ENCODE measurements at places on chromosomes 12 and 14. TPM values are rescaled to one million over a fixed set of nuclear protein-coding genes. Genes with fewer than 3 reads are reported as not detected.
A peak's percentile ranks its signal among the peaks of the same experiment; 100 is the strongest.

GRCh38 chr14:34334329-34334728 lies 127.7 kb downstream of the SPTSSA start:
- no peak overlapping the region for H3K27ac ChIP-seq
- no peaks in the 10 kb centered on the region for H3K4me1 ChIP-seq
- no peaks in the 10 kb centered on the region for H3K36me3 ChIP-seq
- no peak overlapping the region for H3K4me3 ChIP-seq
- H3K27me3 ChIP-seq: no peaks in the 10 kb centered on the region
- no peak for DNase-seq

The HCAR1 gene
- 0.31 TPM for total RNA-seq

DNA sequence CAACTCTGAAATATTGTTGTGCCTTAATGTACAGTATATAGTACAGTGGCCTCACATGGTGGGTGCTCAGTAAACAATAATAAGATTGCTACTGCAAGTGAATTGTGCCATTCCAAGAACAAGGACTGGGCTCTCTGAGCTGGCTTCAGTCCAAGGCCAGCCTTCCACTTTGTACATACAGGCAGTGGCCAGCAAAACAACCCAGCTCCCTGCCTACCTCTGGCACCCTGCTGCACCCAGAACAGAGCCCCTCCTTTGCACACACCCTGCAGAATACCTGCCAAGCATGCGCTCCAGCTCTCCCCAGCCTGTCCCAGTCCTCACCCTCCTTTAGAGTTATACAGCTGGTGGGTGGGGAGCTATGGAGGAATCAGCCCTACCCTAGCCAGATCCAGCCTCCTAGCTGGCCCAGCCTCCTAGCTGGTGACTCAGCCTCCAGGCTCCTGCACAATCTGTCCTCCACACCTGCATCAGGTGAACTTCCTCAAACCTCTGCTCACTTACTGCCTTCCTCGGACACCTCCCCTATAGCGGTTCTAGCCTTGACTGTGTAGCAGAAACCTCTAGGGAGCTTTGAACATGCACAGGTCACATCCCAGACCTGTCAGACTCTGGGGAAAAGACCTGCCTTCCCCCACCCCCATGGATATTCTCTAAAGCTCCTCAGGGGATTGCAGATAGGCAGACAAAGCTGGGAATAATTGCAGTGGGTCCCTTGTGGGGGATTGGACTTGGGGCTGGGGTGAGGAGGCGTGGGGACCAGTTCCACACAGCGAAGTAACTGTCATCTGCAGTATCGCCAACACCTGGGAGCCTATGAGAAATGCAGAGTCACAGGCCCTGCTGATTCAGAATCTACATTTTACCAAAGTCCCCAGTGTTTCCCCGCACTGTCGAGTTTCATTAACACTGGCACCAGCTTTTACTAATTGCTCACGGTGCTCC lies 17.9 kb downstream of the ZDHHC22 start:
- no peak overlapping the region for H3K4me3 ChIP-seq
- no peaks in the 10 kb centered on the region for H3K36me3 ChIP-seq
- DNase-seq: no peak
- no peaks in the 10 kb centered on the region for H3K27me3 ChIP-seq

The KRT83 gene
- total RNA-seq: 0.28 TPM

The CFAP73 gene
- 0.10 TPM for total RNA-seq

GRCh38 chr12:8816448-8817050 lies 5.9 kb upstream of the A2ML1 start:
- DNase-seq: no peak
- H3K4me3 ChIP-seq: no peak overlapping the region

DNA sequence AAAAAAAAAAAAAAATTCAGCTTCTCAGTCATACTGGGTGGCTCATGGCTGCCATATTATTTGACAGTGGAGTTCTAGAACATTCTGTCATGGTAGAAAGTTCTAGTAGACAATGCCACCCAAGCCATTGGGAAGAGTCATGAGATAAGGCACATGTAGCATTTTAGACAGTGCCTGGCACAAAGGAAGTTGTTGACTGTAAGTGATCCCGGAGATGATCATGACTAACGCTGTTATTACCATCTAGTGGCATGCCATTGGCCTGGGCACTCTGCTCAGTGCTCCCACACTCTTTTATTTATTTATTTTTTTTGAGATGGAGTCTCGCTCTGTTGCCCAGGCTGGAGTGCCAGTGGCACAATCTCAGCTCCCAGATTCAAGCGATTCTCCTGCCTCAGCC lies 80.4 kb downstream of the FOXN4 start:
- H3K4me3 ChIP-seq: no peak overlapping the region
- no peaks in the 10 kb centered on the region for H3K36me3 ChIP-seq
- no peak for DNase-seq

DNA sequence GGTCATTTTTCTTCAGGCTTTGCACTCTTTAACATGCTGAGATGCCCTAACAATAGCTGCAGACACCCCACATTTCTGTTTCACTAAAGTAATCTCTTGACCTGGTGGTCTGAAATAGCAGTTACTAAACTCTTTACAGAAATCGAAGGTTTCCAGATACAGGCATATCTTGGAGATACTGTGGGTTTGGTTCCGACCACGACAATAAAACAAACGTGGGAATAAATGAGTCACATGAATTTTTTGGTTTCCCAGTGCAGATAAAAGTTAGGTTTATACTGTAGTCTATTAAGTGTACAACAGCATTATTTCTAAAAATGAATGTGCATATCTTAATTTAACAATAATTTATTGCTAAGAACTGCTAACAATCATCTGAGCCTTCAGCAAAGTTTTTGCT lies 208.7 kb downstream of the EGLN3 start:
- H3K27me3 ChIP-seq: no peaks in the 10 kb centered on the region
- no peaks in the 10 kb centered on the region for H3K4me1 ChIP-seq
- no peaks in the 10 kb centered on the region for H3K36me3 ChIP-seq
- DNase-seq: no peak

GRCh38 chr12:52446367-52447045 lies 5.4 kb downstream of the KRT6B start:
- H3K4me3 ChIP-seq: no peak overlapping the region
- peaks cover 3% of the 10 kb centered on the region for H3K27me3 ChIP-seq
- H3K27ac ChIP-seq: no peak overlapping the region
- DNase-seq: no peak

The MTERF2 gene
- total RNA-seq: 10.9 TPM

- H3K4me1 ChIP-seq: no peaks in the 10 kb centered on the region
- no peak for DNase-seq
- H3K4me3 ChIP-seq: no peak overlapping the region
- no peaks in the 10 kb centered on the region for H3K36me3 ChIP-seq
These were observed 87.6 kb downstream of the EML1 start for GRCh38 chr14:99880651-99881420.

DNA sequence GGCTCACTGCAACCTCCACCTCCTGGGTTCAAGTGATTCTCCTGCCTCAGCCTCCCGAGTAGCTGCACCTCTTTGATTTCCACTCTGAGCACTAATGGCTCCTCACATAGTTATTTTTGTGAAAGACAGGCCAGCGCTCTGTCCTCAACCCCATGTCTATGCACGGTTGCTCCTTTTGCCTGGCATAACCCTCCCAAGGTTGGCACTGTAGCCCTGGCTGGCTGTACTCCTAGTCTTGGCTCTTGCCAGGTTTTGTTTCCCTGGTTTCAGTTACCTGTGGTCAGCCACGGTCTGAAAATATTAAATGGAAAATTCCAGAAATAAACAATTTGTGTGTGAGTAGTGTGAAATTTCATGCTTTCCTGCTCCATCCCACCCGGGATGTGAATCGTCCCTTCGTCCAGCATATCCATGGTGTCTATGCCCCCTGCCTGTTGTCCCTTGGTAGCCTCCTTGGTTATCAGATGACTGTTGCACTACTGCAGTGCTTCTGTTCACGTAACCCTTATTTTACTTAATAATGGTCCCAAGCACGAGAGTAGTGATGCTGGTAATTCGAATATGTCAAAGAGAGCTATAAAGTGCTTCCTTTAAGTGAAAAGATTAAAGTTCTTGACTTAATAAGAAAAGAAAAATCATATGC lies 12.3 kb upstream of the DCD start:
- no peaks in the 10 kb centered on the region for H3K36me3 ChIP-seq
- H3K27me3 ChIP-seq: peaks cover 9% of the 10 kb centered on the region
- no peak overlapping the region for H3K4me3 ChIP-seq

The PAN2 gene
- total RNA-seq: 71.9 TPM

DNA sequence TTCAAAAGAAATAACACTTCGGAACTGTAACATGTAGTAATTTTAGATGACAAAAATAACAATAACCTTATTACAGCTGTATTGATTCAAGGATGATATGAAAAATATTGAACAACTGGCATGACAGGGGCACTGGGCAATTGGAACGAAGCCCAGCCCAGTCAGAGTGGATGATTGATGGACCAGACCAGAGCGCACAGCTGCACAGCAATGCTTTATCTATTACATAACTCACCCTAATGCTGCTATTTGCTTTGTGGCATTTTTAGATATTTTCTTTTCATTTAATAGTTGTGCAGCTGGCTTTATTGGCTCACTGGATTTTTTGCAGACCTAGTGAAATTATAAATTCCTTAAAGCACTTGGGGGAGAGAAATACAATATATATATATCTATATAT lies 26.9 kb upstream of the FERMT2 start:
- DNase-seq: no peak
- H3K36me3 ChIP-seq: no peaks in the 10 kb centered on the region
- H3K4me3 ChIP-seq: no peak overlapping the region
- H3K27ac ChIP-seq: no peak overlapping the region
- H3K4me1 ChIP-seq: no peaks in the 10 kb centered on the region

- no peaks in the 10 kb centered on the region for H3K36me3 ChIP-seq
- DNase-seq: no peak
- H3K4me3 ChIP-seq: no peak overlapping the region
- no peak overlapping the region for H3K27ac ChIP-seq
- no peaks in the 10 kb centered on the region for H3K27me3 ChIP-seq
These were observed 96.6 kb downstream of the WNK1 start for GRCh38 chr12:848882-849527.

The STAT6 gene
- 52.3 TPM for total RNA-seq

- DNase-seq: no peak
- peak overlapping the region; percentile 79 for H3K27ac ChIP-seq
- H3K36me3 ChIP-seq: no peaks in the 10 kb centered on the region
- peaks cover 8% of the 10 kb centered on the region for H3K4me1 ChIP-seq
These were observed 24.5 kb upstream of the SPTLC2 start for GRCh38 chr14:77640756-77641533.

The SLC10A1 gene
- not detected for total RNA-seq

The EXOC3L4 gene
- total RNA-seq: 2.6 TPM

DNA sequence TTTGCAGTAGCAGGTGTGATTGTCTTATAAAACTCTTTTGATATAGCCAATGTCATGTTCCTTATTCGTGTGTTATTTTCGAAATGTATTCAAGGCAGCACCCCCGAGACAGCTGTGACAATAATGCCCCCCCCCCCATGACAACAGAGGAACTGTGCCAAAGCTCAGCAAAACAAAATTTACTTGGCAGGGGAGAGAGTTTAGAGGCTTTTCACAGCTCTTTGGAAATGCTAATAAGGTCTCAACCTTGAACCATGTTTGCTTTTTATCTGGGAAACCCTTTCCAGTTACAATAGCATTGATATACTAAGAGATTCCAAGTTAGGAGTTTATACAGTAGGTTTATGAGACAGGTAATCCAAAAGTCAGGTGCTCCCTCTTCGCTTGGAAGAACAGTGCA lies 56.4 kb upstream of the USP44 start:
- H3K36me3 ChIP-seq: no peaks in the 10 kb centered on the region
- H3K27me3 ChIP-seq: 0 out of 2 replicates have a peak, but pooled peaks cover 2% of the 10 kb centered on the region
- DNase-seq: no peak

The PLBD1 gene
- 37.8 TPM for total RNA-seq

The CLEC4A gene
- 0.33 TPM for total RNA-seq

GRCh38 chr14:91032248-91032647 lies 28.2 kb downstream of the RPS6KA5 start:
- no peak overlapping the region for H3K4me3 ChIP-seq
- no peak overlapping the region for H3K27ac ChIP-seq
- no peaks in the 10 kb centered on the region for H3K4me1 ChIP-seq
- no peaks in the 10 kb centered on the region for H3K27me3 ChIP-seq
- DNase-seq: no peak

GRCh38 chr14:55800156-55800785 lies 220.3 kb downstream of the KTN1 start:
- H3K4me3 ChIP-seq: no peak overlapping the region
- DNase-seq: no peak
- no peaks in the 10 kb centered on the region for H3K36me3 ChIP-seq
- 0 out of 2 replicates have a peak, but pooled peaks cover 2% of the 10 kb centered on the region for H3K4me1 ChIP-seq

GRCh38 chr12:128267651-128268378 lies 845 bp downstream of the TMEM132C start:
- H3K27ac ChIP-seq: no peak overlapping the region
- no peaks in the 10 kb centered on the region for H3K4me1 ChIP-seq
- H3K27me3 ChIP-seq: no peaks in the 10 kb centered on the region
